ENCODE measurements at places on chromosomes 5 and 9.
A peak's percentile ranks its signal among the peaks of the same experiment; 100 is the strongest.

- H3K4me1 ChIP-seq, result no peaks in the 10 kb centered on the region
- no peak overlapping the region for H3K27ac ChIP-seq
- DNase-seq, result no peak
- peaks cover 18% of the 10 kb centered on the region for H3K27me3 ChIP-seq
Observed at GRCh38 chr9:23823986-23824829, 1.8 kb downstream of the ELAVL2 start.

GRCh38 chr5:129110742-129111141 is 16.2 kb downstream of the ISOC1 start:
- no peaks in the 10 kb centered on the region for H3K27me3 ChIP-seq
- H3K36me3 ChIP-seq, result peaks cover 13% of the 10 kb centered on the region
- no peak overlapping the region for H3K4me3 ChIP-seq
- H3K27ac ChIP-seq, result no peak overlapping the region
- peaks cover 4% of the 10 kb centered on the region for H3K4me1 ChIP-seq

GRCh38 chr5:10662661-10663488 is 98.2 kb downstream of the DAP start:
- no peaks in the 10 kb centered on the region for H3K27me3 ChIP-seq
- no peaks in the 10 kb centered on the region for H3K4me1 ChIP-seq
- no peak overlapping the region for H3K4me3 ChIP-seq
- no peak overlapping the region for H3K27ac ChIP-seq
- DNase-seq, result no peak

DNA sequence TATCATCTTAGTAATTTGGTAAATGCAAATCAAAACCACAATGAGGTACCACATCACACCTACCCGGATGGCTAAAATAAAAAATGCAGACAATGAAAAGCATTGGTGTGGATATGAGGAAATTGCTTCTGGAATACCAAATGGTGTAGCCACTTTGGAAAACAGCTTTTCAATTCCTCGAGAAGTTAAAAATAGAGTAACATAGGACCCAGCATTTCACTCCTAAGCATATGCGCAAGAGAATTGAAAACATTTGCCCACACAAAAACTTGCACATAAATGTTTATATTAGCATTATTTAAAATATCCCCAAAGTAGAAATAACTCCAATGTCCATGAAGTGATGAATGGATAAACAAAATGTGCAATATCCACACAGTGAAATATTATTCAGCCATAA is 608.7 kb downstream of the ISL1 start:
- no peaks in the 10 kb centered on the region for H3K36me3 ChIP-seq
- no peak overlapping the region for H3K27ac ChIP-seq
- no peak for DNase-seq

DNA sequence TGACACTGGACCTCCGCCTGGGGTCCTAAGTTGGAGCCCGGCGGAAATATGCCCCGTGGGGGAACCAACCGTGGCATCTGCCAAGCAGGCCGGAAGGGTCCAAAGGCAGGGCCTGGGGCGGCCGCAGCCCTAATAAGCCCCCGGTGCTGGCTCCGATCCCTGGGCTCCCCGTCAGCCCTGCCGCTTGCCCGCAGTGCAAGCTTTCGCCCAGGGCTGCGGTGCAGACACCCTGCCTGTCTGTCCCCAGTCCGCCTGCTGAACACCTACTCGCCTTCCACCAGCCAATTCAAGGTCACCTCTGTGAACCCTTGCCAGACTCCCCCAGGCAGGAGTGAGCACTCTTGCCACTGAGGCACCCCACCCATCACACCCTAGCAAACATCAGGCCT is 502 bp upstream of the PTGR1 start:
- no peaks in the 10 kb centered on the region for H3K36me3 ChIP-seq
- H3K27ac ChIP-seq, result no peak overlapping the region
- peaks cover 33% of the 10 kb centered on the region for H3K27me3 ChIP-seq
- DNase-seq, result no peak
- peaks cover 16% of the 10 kb centered on the region for H3K4me1 ChIP-seq
- H3K4me3 ChIP-seq, result peak overlapping the region; percentile 89

GRCh38 chr9:9791611-9792010 is 821.2 kb downstream of the PTPRD start:
- no peaks in the 10 kb centered on the region for H3K27me3 ChIP-seq
- H3K4me3 ChIP-seq, result no peak overlapping the region
- no peak for DNase-seq

DNA sequence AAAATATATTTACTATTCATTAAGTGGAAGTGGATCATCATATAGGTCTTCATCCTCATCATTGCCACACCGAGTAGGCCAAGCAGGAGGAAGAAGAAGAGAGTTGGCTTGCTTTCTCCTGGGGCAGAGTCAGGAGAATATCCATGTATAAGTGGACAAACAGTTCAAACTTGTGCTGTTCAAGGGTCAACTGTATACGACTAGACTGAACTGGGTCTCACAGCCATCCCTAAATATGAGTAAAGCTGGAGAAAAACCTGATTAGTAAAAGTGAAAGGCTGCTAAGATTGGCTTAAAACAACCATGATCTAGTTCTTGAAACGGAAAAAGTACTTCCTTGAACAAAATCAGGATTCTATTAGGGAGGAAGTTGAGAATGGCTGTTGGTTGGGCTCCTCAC is 276.7 kb upstream of the ADRA1B start:
- no peaks in the 10 kb centered on the region for H3K36me3 ChIP-seq
- no peak overlapping the region for H3K4me3 ChIP-seq
- H3K27ac ChIP-seq, result no peak overlapping the region
- H3K27me3 ChIP-seq, result peaks cover 5% of the 10 kb centered on the region

DNA sequence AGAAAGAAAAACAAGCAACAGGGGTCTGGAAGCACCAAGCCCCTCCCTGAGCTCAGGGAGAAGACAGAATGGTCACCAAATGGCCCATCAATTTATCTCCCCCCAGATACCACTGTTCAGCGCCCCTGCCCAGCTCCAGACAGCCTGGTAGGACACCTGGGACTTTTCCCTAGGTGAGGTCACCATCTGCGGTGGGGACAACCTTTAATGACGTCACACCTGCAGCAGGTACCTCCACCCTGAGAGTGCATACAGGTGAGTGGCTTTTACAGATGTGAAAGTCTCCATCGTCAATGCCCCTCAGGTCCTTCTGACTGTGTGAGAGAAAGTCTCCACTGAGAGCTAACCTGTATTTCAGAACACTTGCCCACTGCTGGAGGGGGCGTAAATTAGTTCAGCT is 34.3 kb upstream of the LAMC3 start:
- no peaks in the 10 kb centered on the region for H3K27me3 ChIP-seq
- H3K27ac ChIP-seq, result no peak overlapping the region
- no peaks in the 10 kb centered on the region for H3K4me1 ChIP-seq
- no peaks in the 10 kb centered on the region for H3K36me3 ChIP-seq
- DNase-seq, result no peak
- no peak overlapping the region for H3K4me3 ChIP-seq

- peaks cover 13% of the 10 kb centered on the region for H3K4me1 ChIP-seq
- H3K27me3 ChIP-seq, result no peaks in the 10 kb centered on the region
- H3K27ac ChIP-seq, result no peak overlapping the region
- no peak overlapping the region for H3K4me3 ChIP-seq
Observed at GRCh38 chr9:125511789-125512660, 195.0 kb downstream of the MAPKAP1 start.

DNA sequence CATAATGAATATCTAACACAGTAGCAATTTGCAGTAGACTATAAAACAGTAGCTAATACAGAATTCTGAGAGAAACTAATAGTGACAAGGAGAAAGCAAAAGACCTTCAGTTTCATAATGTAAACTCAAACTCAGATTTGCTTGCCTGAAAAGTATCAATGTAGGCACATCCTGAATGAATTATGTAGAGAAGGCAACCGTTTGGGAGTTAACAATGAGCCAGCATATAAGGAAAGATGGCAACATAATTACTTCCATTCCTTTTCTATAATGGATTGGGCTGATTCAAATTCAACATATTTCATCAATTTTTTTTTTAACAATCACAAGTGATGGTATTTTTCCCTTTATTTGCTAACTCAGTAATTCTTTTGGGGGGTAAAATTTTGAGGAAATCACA is 261.6 kb downstream of the SEMA5A start:
- H3K4me1 ChIP-seq, result no peaks in the 10 kb centered on the region
- H3K27me3 ChIP-seq, result no peaks in the 10 kb centered on the region
- no peak for DNase-seq
- H3K27ac ChIP-seq, result no peak overlapping the region

GRCh38 chr9:138072161-138072842 is 194.7 kb downstream of the CACNA1B start:
- no peak overlapping the region for H3K4me3 ChIP-seq
- no peaks in the 10 kb centered on the region for H3K4me1 ChIP-seq
- H3K36me3 ChIP-seq, result no peaks in the 10 kb centered on the region
- no peak overlapping the region for H3K27ac ChIP-seq

DNA sequence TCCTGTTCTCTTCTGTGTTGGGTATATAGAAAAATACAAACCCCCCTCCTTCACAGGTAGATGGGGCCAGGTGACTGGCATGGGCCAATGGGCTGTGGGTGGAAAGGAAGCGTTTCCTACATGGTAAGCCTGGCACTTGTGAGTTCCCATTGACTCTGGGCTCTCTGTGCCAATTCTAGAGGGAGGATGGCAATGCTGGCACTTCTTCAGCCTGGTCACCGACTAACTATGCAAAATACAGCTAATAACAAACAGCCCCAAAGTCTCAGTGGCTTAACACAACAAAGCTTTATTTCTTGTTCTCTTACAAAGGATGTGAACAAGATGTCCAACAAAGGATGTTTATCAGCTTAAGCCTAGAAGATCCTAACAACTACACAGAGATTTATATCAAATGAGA is 258.1 kb downstream of the SYK start:
- no peaks in the 10 kb centered on the region for H3K27me3 ChIP-seq
- H3K36me3 ChIP-seq, result peaks cover 5% of the 10 kb centered on the region
- DNase-seq, result peak; percentile 47
- peaks cover 36% of the 10 kb centered on the region for H3K4me1 ChIP-seq
- no peak overlapping the region for H3K4me3 ChIP-seq

DNA sequence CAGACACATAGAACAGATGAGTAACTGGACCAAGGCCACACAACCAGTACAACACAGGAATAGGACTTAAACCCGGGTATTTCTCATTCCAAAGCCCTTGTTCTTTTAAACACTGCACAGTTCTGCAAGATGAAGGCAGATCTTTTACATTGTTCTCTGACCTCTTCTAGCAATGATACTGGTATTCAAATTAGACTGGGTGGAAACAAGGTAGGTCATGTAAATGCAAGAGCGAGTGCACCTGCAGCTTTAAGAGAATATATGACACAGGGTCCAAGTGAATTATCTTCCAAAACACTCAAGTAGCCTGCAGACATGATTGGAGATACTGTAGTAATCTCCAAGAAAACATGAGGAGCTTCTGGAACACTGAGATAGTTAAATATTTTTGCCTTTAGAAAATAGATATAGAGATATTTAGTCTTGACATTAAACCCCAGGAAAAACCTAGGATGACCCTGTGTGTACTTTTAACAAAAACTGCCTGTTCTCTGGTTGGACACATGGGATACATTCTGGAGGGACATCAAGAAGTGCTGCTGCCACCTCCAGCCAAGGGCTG is 130.6 kb upstream of the EPB41L4A start:
- no peak overlapping the region for H3K4me3 ChIP-seq
- H3K4me1 ChIP-seq, result peaks cover 2% of the 10 kb centered on the region
- no peak for DNase-seq
- H3K36me3 ChIP-seq, result no peaks in the 10 kb centered on the region

GRCh38 chr5:66080664-66081063 is 63.4 kb upstream of the SREK1 start:
- DNase-seq, result no peak
- H3K4me3 ChIP-seq, result no peak overlapping the region
- no peak overlapping the region for H3K27ac ChIP-seq
- peaks cover 14% of the 10 kb centered on the region for H3K36me3 ChIP-seq
- H3K27me3 ChIP-seq, result no peaks in the 10 kb centered on the region

- H3K4me3 ChIP-seq, result peak overlapping the region; percentile 85
- H3K27ac ChIP-seq, result peak overlapping the region; percentile 84
- DNase-seq, result no peak
- peaks cover 58% of the 10 kb centered on the region for H3K4me1 ChIP-seq
- H3K27me3 ChIP-seq, result peaks cover 47% of the 10 kb centered on the region
Observed at GRCh38 chr9:124257070-124257843, 492 bp upstream of the NEK6 start.

DNA sequence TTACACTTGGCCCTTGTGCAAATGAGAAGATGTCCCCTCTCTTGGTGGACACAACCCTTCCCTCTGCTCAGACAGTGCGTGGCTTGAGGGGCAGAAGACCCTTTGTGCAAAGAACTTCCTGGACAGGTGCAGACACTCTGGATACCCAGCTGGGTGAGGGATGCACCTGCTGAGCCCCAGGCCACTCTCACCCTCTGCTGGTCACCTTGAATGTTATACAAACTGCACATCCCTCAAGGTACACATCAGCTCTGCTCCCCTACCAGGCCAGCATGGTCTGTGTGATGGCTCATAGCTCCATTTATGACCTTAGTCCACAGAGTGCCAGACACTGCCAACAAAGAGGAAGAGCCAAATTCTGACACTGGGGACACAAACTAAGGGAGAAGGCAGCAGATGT is 3.1 kb upstream of the DIRAS2 start:
- peaks cover 54% of the 10 kb centered on the region for H3K27me3 ChIP-seq
- H3K4me1 ChIP-seq, result peaks cover 2% of the 10 kb centered on the region
- no peak overlapping the region for H3K4me3 ChIP-seq
- no peak overlapping the region for H3K27ac ChIP-seq

GRCh38 chr9:101585740-101586139 is 9.0 kb downstream of the PPP3R2 start:
- H3K36me3 ChIP-seq, result peaks cover 1% of the 10 kb centered on the region
- H3K27ac ChIP-seq, result no peak overlapping the region
- peaks cover 17% of the 10 kb centered on the region for H3K4me1 ChIP-seq
- DNase-seq, result no peak
- no peak overlapping the region for H3K4me3 ChIP-seq
- H3K27me3 ChIP-seq, result peaks cover 3% of the 10 kb centered on the region

DNA sequence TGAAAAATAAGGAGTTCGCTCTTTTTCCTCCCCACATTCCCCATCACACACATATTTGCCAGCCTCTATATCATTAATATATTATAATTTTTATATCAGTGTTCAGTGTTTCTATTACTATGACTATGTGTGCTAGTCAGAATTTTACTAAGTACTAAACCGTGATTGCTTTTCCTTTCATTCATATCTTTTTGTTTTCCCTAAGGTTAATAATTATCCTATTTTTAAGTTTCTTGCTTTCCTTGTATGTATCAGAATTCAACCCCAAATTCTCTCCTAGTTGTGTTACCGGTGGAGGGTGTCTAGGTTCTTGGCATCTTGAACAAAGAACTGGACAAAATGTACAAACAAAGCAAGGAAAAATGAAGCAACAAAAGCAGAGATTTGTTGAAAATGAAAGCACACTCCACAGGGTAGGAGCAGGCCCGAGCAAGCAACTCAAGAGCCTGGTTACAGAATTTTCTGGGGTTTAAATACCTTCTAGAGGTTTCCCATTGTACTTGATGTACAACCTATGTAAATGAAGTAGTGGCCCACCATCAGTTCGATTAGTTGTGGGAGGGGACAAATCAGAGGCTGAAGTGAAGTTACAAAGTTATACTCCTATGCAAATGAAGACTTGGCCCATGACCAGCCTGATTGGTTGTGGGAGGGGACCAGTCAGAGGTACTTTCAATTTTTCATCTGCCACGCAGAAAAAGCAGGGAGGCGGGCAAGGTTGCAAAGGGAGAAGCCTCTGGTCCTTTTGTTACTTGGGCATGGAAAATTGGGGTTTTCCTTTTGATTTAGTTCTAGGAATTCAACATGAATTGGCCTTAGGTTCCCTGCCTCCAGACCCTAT is 43.8 kb downstream of the KIAA1191 start:
- peaks cover 38% of the 10 kb centered on the region for H3K36me3 ChIP-seq
- H3K4me1 ChIP-seq, result peaks cover 2% of the 10 kb centered on the region
- no peak for DNase-seq
- H3K4me3 ChIP-seq, result no peak overlapping the region

GRCh38 chr5:178941361-178941760 is 363 bp downstream of the ZNF454 start:
- H3K27ac ChIP-seq, result no peak overlapping the region
- H3K4me3 ChIP-seq, result no peak overlapping the region
- no peaks in the 10 kb centered on the region for H3K27me3 ChIP-seq
- peaks cover 2% of the 10 kb centered on the region for H3K36me3 ChIP-seq

Data from activated CD4-positive, alpha-beta T cell treated with anti-CD3 and anti-CD28 coated beads, Interleukin-2, amount 10 ng/mL, durations not matched to agents 24 days and 14 days (primary cell).